ENCODE measurements at places on chromosomes 3 and 15.

GRCh38 chr15:50148362-50148963, 29.4 kb upstream of the ATP8B4 start:
- peak; percentile 69 for DNase-seq

DNA sequence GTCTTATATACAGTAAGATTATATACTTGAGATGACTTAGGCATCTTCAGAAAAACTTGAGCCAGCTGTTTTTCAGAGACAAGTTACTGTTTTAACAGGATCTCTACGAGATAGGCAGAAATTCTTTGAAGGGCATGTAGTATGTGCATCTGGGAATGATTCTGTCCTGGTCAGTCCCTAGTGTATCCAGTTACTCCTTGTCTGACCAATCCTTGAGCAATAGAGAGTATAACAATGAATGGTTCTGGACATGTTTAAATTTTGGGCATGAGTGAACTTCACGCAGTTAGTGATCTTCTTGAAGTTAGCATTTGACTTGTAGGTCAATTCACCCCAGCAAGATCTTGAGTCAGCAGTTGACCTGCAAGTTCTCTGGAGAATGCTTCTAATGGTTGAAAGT, 24.7 kb upstream of the HHLA2 start:
- DNase-seq, result no peak

GRCh38 chr15:41128174-41128902, 12.3 kb upstream of the INO80 start:
- DNase-seq, result no peak

DNA sequence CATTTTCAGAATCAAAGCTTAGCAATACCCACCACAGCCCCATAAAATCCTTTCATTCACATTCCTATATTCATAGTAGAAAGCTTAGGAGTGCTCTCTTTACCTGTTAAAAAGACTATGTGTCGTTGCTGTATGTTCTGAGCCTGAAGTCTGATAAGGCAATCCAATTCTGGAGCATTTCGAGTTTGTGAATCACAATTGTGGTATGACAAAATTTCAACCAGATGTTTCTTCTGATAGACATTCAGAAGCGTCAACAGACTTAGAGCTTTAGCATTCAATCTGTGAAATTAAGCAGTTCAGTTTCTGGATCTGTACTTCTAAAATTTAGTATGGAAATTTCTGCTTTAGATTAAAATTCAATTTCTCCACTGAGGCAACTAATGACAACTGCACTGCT, 58.3 kb downstream of the TASOR start:
- DNase-seq, result no peak

DNA sequence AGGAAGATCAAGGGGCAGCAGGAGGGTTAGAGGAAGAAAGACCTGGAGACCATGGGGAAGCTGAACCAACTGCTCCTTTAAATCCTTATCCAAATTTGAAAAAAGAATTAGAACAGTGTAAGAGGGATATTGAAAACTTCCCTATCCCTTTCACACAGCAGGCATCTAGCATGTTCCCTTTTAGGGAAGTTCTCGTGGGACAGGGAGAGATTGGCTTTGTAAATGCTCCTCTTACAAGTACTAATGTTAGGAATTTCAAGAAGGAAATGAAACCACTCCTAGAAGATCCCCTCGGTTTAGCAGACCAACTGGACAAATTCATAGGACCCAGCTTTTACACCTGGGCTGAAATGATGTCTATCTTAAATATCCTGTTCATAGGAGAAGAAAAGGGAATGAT, 41.5 kb downstream of the PPCDC start:
- no peak for DNase-seq

GRCh38 chr3:114846252-114846651, 300.8 kb downstream of the ZBTB20 start:
- peak; percentile 79 for DNase-seq
